ENCODE measurements at places on chromosomes 5 and 9.

- DNase-seq = no peak
Measured at GRCh38 chr5:31197183-31197582, 3.7 kb downstream of the CDH6 start.

GRCh38 chr9:124420991-124421543 is 5.8 kb upstream of the PSMB7 start:
- no peak for DNase-seq

GRCh38 chr5:112250551-112250950 is 168.5 kb downstream of the EPB41L4A start:
- no peak for DNase-seq

GRCh38 chr9:101432740-101433139 is 2.8 kb downstream of the ALDOB start:
- no peak for DNase-seq

- peak; percentile 6 for DNase-seq
Measured at GRCh38 chr9:30609713-30610112, 1774.7 kb upstream of the ACO1 start.

GRCh38 chr5:125326150-125326510 is 579.7 kb upstream of the ZNF608 start:
- DNase-seq = peak; percentile 75

- DNase-seq = no peak
Measured at GRCh38 chr9:93536167-93536566, 40.2 kb upstream of the PHF2 start.

- no peak for DNase-seq
Measured at GRCh38 chr9:96574455-96574854, 45.2 kb downstream of the CDC14B start.

- no peak for DNase-seq
Measured at GRCh38 chr5:73759771-73760170, 133.8 kb downstream of the ARHGEF28 start.

- no peak for DNase-seq
Measured at GRCh38 chr9:36961561-36962325, 72.3 kb downstream of the PAX5 start.

GRCh38 chr5:151223447-151224264 is at the start of gene CCDC69:
Gene CCDC69 (minus strand): TSS chr5:151224092. CDS start chr5:151223970, 122 bp downstream.
- DNase-seq = no peak
